Esophagus muscularis mucosa (tissue), 4 donors: ENCODE measurements at places on chromosomes 12 and 14.
A peak's percentile ranks its signal among the peaks of the same experiment; 100 is the strongest.

DNA sequence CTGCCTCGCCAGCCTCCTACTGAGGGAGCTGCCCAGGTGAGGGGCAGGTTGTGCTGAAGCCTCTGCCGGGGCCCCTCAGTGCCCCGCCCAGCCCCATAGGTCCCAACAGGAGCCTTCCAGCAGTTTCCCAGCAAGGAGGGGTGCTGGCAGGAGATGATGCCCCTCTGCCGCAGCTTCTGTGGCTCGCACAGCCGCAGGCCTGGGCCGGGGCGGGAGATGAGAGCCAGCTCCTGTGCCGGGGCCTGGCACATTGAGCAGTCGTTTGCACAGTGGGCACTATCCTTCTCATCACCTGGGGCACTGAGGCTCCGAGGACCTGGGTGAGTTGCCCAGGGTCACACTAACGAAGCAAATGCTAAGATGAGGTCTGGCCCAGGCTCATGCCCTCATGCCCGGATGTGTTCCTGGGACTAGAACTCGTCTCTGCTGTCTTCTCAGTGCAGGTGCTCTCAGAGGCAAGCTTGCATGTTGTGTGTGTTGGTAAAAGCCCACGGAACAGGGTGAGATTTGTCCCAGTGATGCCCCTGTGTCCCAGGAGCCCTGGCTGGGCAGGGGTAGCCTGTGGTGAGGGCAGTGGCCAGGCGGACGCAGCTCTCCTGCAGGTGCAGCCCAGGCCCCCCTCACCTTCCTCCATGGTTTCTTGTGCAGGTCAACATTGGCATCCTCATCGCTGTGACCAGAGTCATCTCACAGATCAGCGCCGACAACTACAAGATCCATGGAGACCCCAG lies 177.5 kb downstream of the ADGRD1 start:
- H3K4me3 ChIP-seq = no peak overlapping the region
- H3K27ac ChIP-seq = no peak overlapping the region
- no peaks in the 10 kb centered on the region for H3K27me3 ChIP-seq

DNA sequence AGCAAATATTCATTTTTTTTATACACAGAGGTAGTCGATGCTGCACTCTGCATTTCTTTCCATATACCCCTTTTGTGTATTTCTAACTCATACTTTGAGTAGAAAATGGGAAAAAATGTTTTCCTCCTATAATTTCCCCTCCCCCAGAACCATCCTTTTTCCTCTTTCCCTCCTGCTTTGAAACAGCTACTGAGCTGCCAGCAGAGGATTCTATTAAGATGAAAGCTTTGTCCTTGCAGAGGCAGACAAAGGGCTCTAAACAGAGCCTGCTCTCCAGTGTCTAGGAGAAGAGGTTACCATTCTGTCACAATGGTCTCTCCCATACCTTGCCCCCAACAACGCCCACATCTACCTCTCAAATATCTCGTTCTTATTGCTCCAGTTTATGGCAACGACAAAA lies 74.6 kb upstream of the OSBPL8 start:
- no peak for DNase-seq
- no peaks in the 10 kb centered on the region for H3K27me3 ChIP-seq
- H3K27ac ChIP-seq = no peak overlapping the region
- no peaks in the 10 kb centered on the region for H3K36me3 ChIP-seq
- H3K4me1 ChIP-seq = no peaks in the 10 kb centered on the region
- no peak overlapping the region for H3K4me3 ChIP-seq

- no peaks in the 10 kb centered on the region for H3K36me3 ChIP-seq
- DNase-seq = no peak
- no peak overlapping the region for H3K27ac ChIP-seq
- no peaks in the 10 kb centered on the region for H3K4me1 ChIP-seq
Observed at GRCh38 chr14:24483604-24484252, 24.3 kb downstream of the CMA1 start.

- H3K4me1 ChIP-seq = no peaks in the 10 kb centered on the region
- no peak overlapping the region for H3K4me3 ChIP-seq
- no peak for DNase-seq
Observed at GRCh38 chr12:34526946-34527345, 504.6 kb downstream of the ALG10 start.

- no peak overlapping the region for H3K27ac ChIP-seq
- no peaks in the 10 kb centered on the region for H3K36me3 ChIP-seq
- H3K27me3 ChIP-seq = no peaks in the 10 kb centered on the region
- H3K4me1 ChIP-seq = peaks cover 30% of the 10 kb centered on the region
- H3K4me3 ChIP-seq = no peak overlapping the region
Observed at GRCh38 chr14:68257969-68258368, 438.4 kb downstream of the RAD51B start.

DNA sequence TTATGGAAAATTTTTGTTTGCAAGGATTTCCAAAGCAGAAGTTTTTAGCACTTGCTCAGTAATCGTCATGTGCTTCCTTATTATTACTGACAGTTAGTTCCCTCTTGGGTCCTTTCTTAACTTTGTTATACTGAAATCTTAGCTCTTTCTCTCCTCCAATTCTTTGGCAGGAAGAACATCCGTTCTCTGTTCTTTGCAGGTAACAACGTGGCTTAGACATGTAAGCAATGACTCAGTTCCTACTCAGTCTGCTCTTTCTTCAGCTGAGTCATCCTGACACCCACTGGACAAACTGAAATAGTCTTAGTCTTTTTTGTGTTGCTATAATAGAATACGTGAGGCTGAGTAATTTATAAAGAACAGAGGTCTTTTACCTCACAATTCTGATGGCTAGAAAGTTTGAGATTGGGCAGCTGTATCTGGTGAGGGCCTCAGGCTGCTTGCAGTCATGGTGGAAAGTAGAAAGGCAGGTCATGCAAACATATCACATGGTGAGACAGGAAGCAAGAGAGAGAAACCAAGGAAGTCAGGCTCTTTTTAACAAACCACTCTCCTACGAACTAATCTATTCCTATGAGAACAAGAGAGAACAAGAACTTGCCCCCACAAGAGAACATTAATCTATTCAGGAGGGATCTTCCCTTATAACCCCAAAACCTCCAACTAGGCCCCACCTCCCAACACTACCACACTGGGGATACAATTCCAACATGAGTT lies 49.2 kb downstream of the TESPA1 start:
- H3K36me3 ChIP-seq = no peaks in the 10 kb centered on the region
- H3K27ac ChIP-seq = peak overlapping the region; percentile 28
- no peaks in the 10 kb centered on the region for H3K27me3 ChIP-seq
- no peak for DNase-seq

GRCh38 chr14:98952593-98953350 lies 319.2 kb downstream of the BCL11B start:
- no peak overlapping the region for H3K4me3 ChIP-seq
- no peaks in the 10 kb centered on the region for H3K4me1 ChIP-seq
- DNase-seq = no peak
- H3K36me3 ChIP-seq = no peaks in the 10 kb centered on the region
- H3K27ac ChIP-seq = no peak overlapping the region

DNA sequence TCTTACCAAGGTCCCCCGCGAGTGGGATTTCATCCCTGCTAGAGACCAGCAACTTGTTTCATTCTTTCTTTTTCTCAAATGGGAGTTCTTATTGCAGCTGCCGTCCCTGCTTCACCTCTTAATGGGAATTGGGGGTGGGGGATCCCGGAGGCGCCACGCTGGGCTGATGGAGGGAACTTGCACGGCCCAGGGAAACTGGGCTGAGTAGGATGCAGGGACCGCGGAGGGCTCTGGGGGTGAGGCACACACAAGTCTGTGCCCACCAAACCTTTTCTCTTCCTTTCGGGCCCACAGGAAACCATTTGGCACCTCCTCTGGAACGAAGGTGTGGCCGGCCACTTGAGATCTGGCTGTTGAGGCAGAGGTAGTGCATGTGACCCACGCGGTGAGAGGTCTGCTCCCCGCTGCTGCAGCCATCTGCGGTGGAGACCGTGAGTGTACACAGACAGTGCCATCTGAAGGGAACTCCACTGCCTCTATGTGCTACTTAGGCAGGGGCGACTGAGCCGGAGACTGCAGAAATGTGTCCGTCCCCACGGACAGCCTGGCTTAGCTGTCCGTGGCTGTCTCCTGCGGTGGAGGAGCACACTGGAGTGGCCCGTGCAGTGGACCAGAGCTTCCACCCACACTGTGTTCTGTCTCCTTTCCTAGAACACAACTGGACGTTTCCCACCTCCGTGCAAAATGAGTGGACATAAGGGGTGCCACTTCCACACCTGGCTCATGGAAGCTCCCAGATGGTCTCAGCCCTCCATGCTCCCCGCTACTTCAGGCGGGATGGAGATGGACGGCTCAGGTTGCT lies 42.1 kb upstream of the TESC start:
- H3K4me1 ChIP-seq = peaks cover 16% of the 10 kb centered on the region
- DNase-seq = no peak

GRCh38 chr12:100371146-100371545 lies 14.3 kb downstream of the SLC17A8 start:
- DNase-seq = no peak
- H3K4me3 ChIP-seq = no peak overlapping the region
- no peaks in the 10 kb centered on the region for H3K27me3 ChIP-seq

DNA sequence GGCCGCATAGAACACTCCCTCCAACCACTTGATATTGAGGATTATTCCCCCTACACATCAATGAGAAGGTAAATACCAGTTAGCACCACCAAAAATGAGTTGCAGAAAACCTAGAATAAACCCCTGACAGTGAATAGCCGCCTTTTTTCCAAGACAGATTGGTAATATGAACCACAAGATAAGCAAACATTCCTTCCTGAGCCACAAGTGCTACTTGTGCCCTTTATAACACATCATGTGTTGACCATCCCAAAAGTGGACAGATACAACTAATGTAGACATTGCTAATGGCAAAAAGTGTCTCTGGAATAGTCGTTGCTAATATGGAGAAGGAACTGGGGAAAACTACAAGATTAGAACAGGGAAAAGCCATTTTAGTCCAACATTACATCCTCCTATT lies 17.2 kb downstream of the NOXRED1 start:
- H3K27ac ChIP-seq = no peak overlapping the region
- H3K27me3 ChIP-seq = no peaks in the 10 kb centered on the region
- no peak overlapping the region for H3K4me3 ChIP-seq
- no peaks in the 10 kb centered on the region for H3K36me3 ChIP-seq
- DNase-seq = no peak
- H3K4me1 ChIP-seq = no peaks in the 10 kb centered on the region

DNA sequence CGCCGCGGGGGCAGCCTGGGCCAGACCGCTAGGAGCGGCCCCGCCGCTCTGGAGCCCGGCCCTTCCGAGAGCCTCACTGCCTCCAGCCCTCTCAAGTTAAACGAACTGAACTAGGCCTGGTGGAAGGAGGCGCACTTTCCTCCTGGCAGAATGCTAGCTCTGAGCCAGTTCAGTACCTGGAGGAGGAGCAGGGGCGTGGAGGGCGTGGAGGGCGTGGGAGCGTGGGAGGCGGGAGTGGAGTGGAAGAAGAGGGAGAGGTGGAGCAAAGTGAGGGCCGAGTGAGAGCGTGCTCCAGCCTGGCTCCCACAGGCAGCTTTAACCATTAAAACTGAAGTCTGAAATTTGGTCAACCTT lies 5.3 kb downstream of the LTB4R start:
- H3K27ac ChIP-seq = peak overlapping the region; percentile 55
- H3K4me1 ChIP-seq = peaks cover 39% of the 10 kb centered on the region
- H3K27me3 ChIP-seq = peaks cover 22% of the 10 kb centered on the region
- H3K36me3 ChIP-seq = no peaks in the 10 kb centered on the region

DNA sequence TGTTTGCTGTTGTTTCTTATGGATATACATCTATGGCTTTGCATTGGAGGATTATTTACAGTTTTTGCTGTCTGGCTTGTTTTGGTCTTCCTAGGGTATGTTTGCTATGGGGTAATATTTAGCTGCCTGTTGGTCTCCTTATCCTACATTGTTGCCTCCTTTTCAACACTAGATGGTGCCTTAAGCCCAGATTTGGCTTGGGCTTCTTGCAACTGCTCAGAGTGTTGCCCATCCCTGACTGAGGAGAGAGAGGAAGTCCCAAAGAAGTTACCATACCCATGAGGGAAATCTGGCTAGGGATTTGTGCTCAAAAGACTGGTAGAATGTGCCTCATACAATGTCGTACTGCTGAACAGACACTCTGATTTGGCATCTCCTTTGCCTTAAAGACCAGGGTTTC lies 94.6 kb upstream of the MUCL1 start:
- H3K4me1 ChIP-seq = no peaks in the 10 kb centered on the region
- H3K27ac ChIP-seq = no peak overlapping the region
- H3K27me3 ChIP-seq = no peaks in the 10 kb centered on the region
- H3K4me3 ChIP-seq = no peak overlapping the region
- H3K36me3 ChIP-seq = no peaks in the 10 kb centered on the region

GRCh38 chr12:62720661-62721330 lies 214.2 kb downstream of the PPM1H start:
- no peaks in the 10 kb centered on the region for H3K36me3 ChIP-seq
- no peak for DNase-seq
- H3K27ac ChIP-seq = no peak overlapping the region
- H3K4me3 ChIP-seq = no peak overlapping the region
- H3K4me1 ChIP-seq = peaks cover 17% of the 10 kb centered on the region

DNA sequence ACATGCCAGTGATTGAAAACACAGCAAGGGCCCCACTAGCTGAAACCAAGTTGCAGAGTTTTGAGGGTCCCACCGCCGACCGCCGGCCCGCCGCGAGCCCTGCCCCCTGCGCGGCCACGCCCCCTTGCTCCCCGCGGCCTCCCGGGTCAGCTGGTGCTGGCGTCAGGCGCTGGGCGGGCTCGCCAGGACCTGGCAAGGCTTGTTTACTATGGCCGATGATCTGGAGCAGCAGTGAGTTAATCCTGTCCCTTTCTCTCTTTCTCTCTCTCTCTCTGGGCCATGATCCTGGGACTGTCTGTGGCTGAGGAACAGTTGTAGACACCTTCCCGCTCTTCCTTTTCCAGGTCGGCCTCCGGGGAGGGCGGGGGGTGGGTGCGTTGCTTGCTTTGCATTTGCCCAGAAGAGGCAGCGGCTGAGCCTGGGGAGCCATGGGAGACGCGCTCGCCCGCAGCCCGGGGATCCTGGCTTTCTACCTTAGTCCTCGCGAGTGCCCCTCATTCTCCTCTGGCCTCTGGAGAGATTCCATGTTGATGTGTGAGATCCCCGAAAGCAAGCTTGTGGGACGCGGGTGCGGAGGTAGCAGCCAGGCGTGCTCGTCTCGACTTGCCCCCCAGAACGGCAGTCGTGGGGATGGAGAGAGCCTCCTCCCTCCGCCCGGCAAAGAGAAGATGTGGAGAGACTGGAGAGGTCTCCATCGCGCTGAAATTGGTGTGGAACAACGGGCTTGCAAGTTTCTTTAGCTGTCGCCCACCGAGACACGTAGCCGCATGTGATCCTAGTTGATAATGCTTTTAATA lies at the start of gene ABHD4:
TSS of gene ABHD4 (plus strand) at position 202 of the 797 bp plus-strand sequence. CDS start at position 209, 7 bp downstream.
- peaks cover 13% of the 10 kb centered on the region for H3K36me3 ChIP-seq
- H3K4me1 ChIP-seq = peaks cover 16% of the 10 kb centered on the region
- H3K27ac ChIP-seq = peak within 1 kb of the TSS; percentile 90
- peak within 1 kb of the TSS; percentile 66 for H3K4me3 ChIP-seq

DNA sequence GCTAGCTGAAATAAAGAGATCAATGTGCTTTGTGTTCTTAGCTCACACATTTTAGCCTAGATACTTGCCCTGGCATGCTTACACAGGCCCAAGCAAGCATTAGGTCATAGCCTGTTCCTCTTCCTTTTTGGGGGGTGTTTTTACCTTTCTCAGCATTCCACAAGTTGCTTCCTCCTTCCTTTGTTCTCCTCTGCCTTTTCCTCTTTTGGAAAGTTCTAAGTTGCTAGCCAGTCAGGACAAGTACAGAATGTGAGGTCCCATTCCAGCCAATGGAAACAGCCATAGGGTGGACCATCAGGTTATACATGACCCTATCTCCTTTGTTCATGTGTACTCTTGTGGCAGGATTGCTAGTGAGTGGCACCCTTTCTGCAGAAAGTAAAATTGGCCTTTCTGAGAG lies 154.9 kb downstream of the RASSF9 start:
- no peaks in the 10 kb centered on the region for H3K4me1 ChIP-seq
- no peak for DNase-seq
